Esophagus muscularis mucosa (tissue), 4 donors: ENCODE measurements at places on chromosomes 1 and 21.
A peak's percentile ranks its signal among the peaks of the same experiment; 100 is the strongest.

GRCh38 chr21:45727390-45727789 lies 83.9 kb downstream of the PCBP3 start:
- H3K36me3 ChIP-seq, result no peaks in the 10 kb centered on the region
- no peak overlapping the region for H3K4me3 ChIP-seq
- no peaks in the 10 kb centered on the region for H3K27me3 ChIP-seq
- no peaks in the 10 kb centered on the region for H3K4me1 ChIP-seq

DNA sequence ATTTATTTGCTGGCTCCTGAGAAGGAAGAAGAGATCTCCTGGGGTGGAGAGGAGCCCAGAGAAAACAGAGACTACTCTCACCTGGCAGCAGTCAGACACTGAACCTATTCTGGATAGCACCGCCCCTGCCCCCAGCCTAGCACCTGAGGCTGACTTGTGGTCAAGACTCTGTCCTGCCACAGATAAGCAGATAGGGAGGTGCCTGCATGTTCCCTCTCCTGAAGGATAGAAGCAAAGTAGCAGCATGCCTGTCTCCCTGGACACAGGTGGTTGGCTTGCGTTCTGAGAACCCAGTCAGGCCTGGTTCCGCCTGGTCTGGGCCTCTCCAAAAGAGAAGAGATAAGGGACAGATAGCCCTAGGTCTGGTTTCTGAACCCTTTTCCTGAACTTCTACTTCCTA lies 1.3 kb upstream of the EFNA3 start:
- no peak overlapping the region for H3K27ac ChIP-seq
- no peak overlapping the region for H3K4me3 ChIP-seq
- no peaks in the 10 kb centered on the region for H3K36me3 ChIP-seq

- no peak overlapping the region for H3K4me3 ChIP-seq
- no peaks in the 10 kb centered on the region for H3K36me3 ChIP-seq
- peak; percentile 84 for DNase-seq
These were observed 76.5 kb downstream of the RHOU start for GRCh38 chr1:228811712-228812305.

DNA sequence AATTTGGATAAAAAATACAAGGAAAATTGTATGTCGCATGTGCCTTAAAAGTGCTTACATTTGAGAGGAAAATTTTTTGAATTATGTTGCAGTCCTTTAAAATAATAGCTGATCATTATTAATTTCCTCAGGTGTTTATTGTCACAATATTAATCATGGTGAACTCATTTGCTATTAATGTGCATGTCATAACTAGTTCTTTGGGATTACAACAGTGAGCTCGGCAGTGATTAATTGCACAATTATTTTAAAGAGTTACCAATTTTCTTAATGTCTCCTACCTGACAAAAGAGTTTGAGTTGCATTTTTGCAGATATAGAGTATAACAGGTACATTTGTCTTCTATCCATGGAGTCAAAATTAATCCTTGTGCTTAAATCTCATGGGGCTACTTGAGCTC lies 854.3 kb downstream of the BRINP3 start:
- H3K4me3 ChIP-seq, result no peak overlapping the region
- H3K27me3 ChIP-seq, result no peaks in the 10 kb centered on the region
- no peaks in the 10 kb centered on the region for H3K36me3 ChIP-seq
- DNase-seq, result no peak
- H3K4me1 ChIP-seq, result no peaks in the 10 kb centered on the region
